ENCODE measurements at places on chromosomes 3 and 15. TPM values are rescaled to one million over a fixed set of nuclear protein-coding genes. Genes with fewer than 3 reads are reported as not detected.

- no peak for DNase-seq
Observed at GRCh38 chr3:171704814-171705213, 105.5 kb downstream of the PLD1 start.

DNA sequence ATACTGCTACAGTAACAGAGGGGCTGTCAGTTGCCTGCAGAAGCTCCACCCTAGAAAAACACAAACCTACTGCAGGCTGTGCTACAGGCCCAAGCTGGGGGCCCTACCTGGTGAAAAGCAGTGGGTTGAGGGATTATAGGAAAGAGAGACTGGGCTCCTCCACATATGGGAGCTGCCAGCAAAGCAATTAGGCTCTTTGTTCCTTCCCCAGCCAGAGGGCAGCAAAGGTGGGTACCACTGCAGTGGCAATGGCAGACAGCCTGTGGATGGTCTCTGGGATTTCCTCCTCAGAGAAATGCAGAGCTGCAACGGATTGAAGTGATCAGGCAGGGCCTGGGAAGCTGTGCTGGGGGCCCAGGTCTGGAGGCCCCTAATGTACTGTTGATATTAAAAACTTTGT, 19.1 kb upstream of the DNAAF4 start:
- no peak for DNase-seq

DNA sequence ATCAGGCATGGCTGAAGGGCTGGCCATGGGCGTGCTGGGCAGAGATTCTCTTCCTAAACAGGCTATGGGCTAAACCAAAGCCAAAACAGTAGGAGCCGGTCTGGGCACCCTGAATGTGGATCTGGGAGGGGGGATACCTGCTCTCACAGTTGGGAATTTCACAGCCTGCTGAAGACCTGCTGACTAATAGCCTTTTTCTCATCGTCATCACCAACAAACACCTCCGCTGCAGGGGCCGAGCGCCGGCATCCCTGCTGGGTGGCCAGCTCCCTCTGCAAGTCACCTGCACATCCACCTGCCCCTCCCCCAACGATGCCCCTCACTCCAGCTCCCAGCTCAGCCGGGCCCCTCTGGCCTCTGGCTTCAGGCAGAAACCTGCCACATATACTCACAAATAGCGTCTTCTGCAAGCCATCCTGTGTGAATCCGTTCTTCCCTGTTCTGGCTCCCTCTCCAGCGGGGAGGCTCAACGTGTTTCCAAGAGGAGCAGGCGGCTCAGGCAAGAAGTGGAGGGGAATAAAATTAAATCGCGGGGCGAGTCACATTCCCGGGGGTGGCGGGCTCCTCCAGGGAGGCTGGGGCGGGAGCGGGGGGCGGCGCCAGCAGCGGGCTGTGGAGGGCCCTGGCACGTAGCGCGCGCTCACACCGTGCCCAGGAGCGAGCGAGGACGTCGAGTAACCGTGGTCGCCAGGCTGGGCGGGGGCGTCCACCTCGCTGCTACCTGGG, 466 bp downstream of the IQSEC1 start:
- DNase-seq = no peak

The CCR4 gene
- polyA plus RNA-seq = 0.04 TPM

GRCh38 chr3:169342652-169343505, 320.6 kb downstream of the MECOM start:
- no peak for DNase-seq

DNA sequence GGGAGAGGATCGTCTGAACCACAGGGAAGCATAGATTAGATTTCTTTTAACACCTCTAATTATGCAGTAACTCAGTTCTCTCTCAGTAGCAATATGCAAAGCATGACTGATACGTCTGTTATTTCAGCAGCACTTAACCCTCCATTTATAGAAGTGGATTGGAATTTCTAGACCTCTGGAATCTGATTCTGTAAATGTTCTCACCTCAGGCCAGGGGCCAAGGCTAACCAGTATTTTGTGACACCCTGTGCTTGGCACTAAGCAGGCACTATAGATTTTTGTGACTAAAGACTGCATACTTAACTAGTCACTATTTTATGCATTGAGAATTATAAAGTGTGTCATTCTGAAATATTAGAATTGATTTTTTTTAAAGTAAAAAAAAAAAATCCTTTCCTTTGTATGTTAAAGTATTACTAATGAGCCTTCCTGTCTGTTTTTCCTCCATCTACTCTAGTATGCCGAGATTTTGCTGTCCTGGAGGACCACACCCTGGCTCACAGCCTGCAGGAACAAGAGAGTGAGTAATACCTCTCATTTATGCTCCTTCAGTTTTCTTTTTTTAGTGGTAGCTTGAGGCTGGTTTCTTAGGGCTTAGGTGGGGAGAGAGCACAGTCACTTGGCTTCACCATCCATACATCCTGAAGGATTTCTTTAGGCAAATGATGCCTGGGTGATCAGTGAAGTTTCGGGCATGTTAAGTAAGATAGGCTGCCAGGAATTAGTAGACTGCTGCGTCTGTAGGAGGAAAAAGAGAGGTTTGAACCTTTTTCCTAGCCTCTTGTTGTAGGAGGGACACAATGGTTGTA, 26.5 kb upstream of the UTS2B start:
- DNase-seq = no peak

The CLN6 gene
- polyA plus RNA-seq = 19.5 TPM

The GOLGA6A gene
- polyA plus RNA-seq = 0.53 TPM

DNA sequence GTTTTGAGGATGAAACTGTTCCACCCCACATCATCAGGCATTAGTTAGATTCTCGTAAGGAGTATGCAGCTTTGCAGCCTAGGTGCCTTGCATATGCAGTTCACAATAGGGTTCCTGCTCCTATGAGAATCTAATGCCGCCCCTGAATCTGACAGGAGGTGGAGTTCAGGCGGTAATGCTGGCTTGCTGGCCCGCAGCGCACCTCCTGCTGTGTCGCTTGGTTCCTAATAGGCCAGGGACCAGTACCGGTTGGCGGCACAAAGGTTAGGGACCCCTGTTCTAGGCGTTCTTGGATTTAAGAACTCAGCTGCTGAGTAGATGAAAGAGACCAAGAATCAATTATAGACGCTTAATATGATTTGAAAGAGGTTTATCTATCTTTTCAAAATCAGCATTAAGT, 595.4 kb downstream of the CADM2 start:
- no peak for DNase-seq

GRCh38 chr15:37034835-37035748, 65.3 kb downstream of the MEIS2 start:
- no peak for DNase-seq

DNA sequence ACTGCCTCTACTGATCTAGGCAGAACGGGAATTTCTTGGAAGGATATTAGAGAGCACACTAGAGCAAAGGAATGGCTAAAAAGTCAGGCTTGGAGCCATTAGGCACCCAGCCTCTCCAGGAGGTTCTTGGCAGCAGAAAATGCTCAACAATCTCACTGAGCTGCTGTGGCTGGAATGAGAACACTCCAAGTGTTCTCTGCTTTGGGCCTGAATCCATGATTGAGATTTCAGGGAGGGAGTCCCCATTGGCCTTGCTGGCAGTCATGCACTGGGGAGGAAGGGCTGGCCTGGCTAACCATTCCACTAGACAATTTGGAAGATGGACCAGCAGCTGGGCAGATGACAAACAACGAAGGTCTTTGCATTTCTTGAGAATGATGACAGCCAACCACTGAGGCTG, 362.6 kb downstream of the SHQ1 start:
- no peak for DNase-seq

- no peak for DNase-seq
Observed at GRCh38 chr3:161020256-161020655, 84.9 kb downstream of the B3GALNT1 start.

DNA sequence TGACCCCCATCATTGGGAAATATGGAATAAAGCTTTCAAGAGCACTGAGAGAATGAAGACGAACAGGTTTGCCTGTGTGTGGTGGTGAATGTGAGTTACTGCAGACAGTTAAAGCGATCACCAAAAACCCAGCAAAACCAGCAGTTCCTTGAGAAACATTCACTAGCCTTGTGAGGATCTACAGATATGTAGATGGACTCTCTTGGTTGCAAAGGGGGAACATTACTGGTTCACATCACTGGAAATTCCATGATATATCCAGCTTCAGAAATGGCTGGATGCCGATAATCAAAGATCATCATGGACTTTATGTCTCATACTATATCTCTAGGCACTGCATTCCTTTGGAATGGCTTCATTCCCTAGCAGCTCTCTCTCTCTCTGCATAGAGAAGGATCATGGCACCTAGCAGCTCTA, 10.2 kb upstream of the HERC1 start:
- DNase-seq = no peak

The TNFSF10 gene
- 9.4 TPM for polyA plus RNA-seq

DNA sequence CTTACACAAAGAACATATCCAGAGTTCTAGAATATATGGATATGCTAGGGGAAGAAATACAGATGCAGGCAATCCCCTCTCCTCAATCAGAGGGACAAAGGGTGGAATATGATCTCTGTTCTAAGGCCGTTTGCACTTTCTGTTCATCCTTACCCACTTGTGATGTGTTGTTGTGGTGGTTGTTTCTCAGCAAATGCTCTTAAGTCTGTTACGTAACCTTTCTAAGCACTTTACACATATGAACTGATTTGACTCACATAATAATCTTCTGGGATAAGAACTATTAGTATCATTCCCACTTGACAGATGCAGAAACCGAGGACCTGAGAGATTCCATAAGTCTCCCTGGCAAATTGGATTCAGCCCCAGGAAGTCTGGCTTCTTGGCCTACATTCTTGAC, 40.5 kb downstream of the NGRN start:
- no peak for DNase-seq
